Epithelial cell of alveolus of lung (primary cell): ENCODE measurements at places on chromosomes 2 and 18. TPM values are rescaled to one million over a fixed set of nuclear protein-coding genes. Genes with fewer than 3 reads are reported as not detected.

ASB18 gene
- not detected in 2 replicates for total RNA-seq

RNF149 gene
- 32.9 and 36.6 TPM in 2 replicates for total RNA-seq

DUSP11 gene
- total RNA-seq: 29.0 and 30.9 TPM in 2 replicates

CROCC2 gene
- total RNA-seq: 0.80 TPM in 1 of 2 replicates, not detected in the other

RMDN2 gene
- total RNA-seq: 2.2 and 5.0 TPM in 2 replicates

RTP5 gene
- not detected in 2 replicates for total RNA-seq

SLC8A1 gene
- 1.9 and 5.9 TPM in 2 replicates for total RNA-seq
